ENCODE measurements at places on chromosomes 5 and 9.
A peak's percentile ranks its signal among the peaks of the same experiment; 100 is the strongest.

GRCh38 chr5:109063223-109063622, 315.5 kb downstream of the FER start:
- no peak for DNase-seq

DNA sequence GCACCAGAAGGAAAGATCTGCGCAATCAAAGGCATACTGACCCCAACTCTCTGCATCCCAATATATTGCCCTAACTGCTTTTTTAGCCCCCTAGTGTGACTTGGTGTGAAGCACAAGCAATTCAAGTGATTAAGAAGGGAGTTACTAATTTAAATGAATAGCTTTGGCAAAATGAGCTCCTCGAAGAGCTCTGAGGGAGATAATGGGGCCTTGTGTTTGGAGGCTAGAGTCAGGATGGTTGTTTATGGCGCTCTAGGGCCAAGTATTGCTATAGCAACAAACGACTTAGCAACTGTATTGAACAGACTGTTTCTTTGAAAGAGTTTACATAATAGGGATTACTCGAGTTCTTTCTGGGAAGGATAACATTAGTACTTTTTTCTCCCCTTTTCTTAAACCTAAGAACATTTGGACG, 11.5 kb upstream of the C5orf58 start:
- no peak for DNase-seq

GRCh38 chr9:95522871-95523370, 6.2 kb upstream of the PTCH1 start:
- no peak for DNase-seq

GRCh38 chr5:78533356-78533755, 115.2 kb downstream of the LHFPL2 start:
- no peak for DNase-seq

DNA sequence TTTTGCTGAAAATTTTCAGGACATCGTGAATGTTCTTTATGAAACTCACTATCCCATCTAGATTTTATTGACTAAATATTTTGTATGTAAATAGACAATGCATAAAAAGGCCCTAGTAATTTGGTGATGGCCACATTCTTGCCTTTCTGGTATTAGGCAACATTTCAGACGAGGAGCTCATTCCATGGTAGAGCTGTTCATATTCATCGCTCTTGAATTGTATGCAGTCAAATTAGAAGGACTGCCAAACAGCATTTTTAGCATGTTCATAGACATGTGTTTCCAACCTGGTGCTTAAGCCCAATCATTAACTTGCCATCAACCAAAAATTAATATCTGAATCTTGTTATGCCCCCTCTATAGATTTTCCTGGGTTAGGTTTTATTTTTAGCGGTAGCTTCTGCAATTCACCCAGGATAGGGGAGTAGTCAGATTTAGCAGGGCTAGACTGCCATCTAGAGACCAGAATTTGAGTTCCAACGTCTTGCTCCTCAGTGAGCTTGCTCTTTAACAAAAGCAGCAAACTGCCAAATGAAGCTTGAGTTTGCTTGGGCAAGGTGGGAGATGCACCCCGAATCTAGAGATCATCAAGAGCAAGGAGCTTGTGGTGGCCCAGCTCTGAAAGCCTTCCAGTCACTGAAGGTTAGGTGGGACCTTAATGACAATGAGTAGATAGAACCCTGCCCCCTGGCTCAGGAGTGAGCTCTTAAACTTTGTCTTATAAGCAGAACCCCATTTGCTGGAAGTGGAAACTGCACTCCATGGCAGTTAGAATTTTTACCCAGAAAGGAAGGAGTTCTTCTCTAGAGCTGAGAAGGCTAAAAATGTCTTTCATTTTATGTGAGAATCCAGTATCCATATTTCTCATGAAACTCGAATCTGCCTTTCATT, 456.2 kb downstream of the RASEF start:
- peak; percentile 60 for DNase-seq

GRCh38 chr9:13971966-13972655, 341.8 kb downstream of the NFIB start:
- DNase-seq = no peak

DNA sequence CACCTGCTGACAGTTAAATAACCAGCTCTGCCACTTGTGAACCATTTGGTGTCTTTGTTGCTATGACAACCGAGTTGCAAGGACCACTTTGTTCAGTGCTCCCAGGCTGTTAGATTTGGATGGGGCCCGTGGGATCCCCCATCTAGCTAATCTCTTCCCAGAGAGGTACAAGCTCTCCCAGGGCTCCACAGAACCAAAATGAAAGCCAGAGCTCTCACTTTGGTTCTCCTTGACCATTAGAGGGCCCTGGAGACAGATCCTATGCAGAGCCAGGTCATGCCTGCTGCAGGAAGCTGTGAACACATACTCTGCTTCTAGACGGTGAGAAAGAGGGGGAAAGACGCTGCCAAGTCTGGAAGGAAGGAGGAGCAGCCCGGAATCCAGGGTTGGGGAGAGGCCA, 224.6 kb downstream of the GABBR2 start:
- DNase-seq = no peak

- no peak for DNase-seq
Measured at GRCh38 chr5:31492869-31493268, 39.0 kb downstream of the DROSHA start.

- DNase-seq = no peak
Measured at GRCh38 chr9:128139621-128140020, 9.6 kb upstream of the LCN2 start.

- no peak for DNase-seq
Measured at GRCh38 chr9:3200331-3200774, 325.4 kb downstream of the RFX3 start.

- DNase-seq = no peak
Measured at GRCh38 chr9:134190232-134191121, 26.1 kb upstream of the RNU6ATAC start.

- peak; percentile 93 for DNase-seq
Measured at GRCh38 chr5:147930769-147931168, 24.4 kb upstream of the C5orf46 start.

GRCh38 chr5:30103052-30103451, 1090.4 kb upstream of the CDH6 start:
- DNase-seq = no peak

DNA sequence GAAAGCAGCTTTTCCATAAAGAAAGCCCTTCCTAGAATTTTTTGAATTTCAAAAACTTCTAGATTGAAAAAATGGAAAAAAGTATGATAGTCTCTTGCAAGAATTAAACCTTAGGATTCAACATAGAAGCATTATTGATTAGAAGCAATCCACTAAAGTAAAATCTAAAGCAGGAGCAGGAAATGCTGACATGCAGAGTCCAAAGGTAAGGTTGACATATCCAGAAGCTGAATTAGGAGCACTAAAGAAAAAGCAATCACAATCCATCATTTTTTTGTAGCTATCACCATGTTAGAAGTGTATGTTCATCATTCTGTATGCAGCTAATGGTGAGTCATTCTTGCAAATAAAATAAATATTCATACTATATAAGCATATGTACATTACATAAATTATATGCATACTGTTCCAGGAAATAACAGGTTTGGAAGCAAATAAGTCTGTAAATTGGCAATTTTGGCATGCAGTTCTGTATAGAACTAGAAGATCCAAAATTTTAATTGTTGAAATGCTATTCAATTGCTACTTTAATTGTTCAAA, 39.4 kb upstream of the RNF180 start:
- DNase-seq = no peak

DNA sequence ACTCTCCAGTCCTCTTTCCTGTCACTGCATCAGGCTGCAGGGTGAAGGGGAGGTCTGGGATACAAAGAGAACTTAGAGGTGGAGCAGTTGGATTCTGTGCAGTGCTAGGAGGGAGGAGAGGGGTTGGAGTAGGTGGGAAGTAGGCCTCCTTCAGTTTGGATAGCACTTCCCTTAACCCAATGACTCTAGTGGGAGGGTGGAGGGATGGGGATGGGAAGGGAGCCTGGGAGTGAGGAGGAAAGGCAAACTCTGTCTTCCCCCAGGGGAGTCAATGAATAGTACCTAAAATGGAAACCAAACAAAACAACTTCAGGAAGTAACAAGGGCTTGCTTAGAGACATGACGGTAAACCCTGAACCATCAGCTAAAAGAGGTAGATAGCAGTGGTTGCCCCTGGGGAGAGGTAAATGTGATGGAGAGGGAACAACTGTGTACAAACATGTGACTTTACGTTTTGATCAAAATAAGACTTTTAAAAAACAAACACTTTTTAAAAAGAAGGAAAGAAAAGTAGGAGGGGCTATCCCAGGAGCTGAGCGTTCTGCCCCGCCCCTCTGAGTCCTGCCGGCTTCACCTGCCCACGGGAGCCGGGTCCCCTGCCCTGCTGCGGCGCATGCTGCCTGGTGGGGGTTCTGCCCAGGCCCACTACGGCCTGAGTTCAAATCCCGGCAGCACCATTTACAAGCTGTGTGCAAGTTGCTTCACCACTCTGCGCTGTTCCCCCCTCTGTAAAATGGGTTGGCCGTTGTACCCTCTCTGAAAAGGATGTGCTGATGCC, 30.9 kb downstream of the GSN start:
- no peak for DNase-seq

DNA sequence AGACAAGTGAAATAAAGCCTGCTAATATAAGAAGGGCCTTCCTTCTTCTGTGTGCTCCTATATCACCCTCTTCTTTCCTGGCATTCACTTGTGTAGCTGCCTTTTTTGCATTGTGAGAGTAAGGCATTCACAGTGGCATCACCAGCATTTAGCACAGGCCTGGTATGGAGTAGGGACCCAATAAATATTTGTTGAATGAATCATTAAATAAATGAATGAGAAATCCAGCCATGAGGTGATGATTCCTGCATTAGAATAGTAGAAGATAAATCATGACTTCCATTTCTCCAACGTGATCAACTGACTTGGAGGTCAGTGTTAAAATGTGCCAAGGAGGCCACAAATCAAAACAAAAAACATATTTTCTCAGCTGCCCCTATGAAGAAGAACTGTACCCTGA, 3.9 kb downstream of the PLPPR1 start:
- DNase-seq = no peak

- DNase-seq = no peak
Measured at GRCh38 chr5:144822503-144822902, 651.8 kb downstream of the KCTD16 start.

- no peak for DNase-seq
Measured at GRCh38 chr5:61575581-61575980, 243.5 kb downstream of the ZSWIM6 start.

- no peak for DNase-seq
Measured at GRCh38 chr9:121537283-121537682, 37.6 kb upstream of the GGTA1 start.

DNA sequence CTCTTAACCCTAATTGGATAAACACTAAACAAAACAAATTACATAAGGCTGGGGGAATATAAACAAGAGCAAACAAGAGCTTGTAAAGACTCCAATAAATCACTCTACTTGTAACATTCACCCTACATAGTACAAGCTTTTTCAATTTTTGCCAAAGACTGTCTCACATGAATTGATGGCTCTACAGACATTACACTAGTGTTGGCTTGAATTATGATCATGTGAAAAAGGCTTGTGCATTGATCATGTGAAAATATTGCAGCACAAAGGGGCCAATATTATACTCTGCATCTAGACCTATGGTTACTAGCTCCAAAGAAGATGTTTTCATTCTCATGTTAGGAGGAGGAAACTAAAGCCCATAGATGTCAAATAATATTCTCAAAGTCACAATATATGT, 212.6 kb downstream of the MCTP1 start:
- no peak for DNase-seq

DNA sequence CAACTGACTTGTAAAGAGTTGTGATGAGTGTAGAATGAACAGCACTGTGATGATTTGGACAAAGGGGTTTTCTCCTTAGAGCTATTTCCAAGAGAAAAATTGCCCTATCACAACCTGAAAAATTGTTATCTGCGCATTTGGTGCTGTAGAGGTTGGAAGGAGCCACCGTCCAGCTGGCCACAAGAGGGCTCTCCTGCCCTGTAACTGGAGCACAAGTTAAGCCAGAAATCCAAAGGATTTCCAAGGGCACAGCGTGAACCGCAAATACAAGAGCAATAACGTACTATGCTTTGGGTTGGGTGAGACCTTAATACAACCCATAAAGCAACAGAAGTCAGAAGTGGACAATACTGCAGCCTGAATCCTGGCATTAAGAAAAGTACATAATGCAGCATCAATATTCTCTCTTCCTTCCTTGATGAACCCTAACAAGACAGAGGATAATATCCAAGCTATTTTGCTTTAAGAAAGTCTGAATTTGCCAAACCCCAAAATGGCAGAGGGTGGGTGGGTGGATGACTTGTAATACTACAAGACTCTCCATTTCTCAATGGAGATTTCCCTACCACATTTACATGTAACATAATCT, 56.8 kb upstream of the SMIM32 start:
- DNase-seq = peak; percentile 12

DNA sequence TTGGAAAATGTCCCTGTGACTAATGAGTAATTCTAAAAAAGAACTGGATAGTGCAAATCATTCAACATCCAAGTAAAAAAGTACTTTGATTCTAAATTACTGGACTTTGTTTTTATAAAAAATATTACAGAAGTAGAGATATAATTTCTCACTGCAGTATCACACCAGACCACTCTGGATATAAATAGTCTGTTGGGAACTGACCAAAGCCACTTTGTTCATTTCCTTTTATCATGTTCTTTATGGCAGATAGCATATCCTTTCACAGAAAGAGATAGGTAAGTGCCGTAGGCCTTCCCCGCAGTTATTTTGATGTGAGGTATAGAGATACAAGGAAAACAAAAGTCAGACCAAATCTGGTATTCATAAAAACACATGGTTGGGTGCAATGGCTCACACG, 827.4 kb upstream of the GRAMD2B start:
- no peak for DNase-seq

DNA sequence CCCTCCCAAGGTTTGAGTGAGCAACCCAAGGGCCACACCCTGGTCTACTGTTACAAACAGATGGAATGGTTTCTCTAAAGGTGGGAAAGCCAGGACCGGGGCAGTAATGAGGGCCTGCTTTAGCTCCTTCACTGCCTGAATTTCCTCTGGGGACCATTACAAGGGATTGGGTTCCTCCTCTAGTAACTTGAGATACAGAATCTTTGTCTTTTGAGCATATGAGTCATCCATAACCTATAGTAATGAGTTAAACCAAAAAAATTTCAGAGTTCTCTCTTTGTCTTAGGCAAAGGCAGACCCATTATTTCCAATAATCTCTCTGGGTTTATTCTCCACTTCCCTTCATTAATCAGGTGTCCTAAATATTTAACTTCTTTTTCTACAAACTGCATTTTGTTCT, 618.8 kb downstream of the HINT1 start:
- peak; percentile 23 for DNase-seq

DNA sequence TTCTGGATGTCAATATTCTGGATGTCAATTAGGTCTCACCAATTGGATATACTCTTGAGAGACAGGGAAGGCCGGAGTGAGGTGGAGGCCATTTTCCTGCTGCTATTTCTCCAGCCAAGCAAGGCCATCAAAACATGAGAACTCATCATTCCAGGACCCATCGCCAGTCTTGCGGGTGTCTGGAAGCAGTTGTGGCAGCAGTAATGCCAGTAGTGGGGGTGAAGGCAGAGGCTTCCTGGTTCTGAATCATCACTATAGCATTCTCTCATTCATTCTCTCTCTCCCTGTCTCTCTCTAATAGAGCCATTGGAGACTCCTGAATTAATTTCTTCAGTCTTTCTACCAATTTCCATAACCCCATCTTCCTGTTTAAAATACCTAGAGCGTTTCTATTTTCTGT, 71.8 kb downstream of the EGFLAM start:
- DNase-seq = no peak
